KBM-7 (cell line): ENCODE measurements at places on chromosomes 12 and 14.

- no peak for DNase-seq
These were observed 51.8 kb downstream of the CHGA start for GRCh38 chr14:92974541-92975345.

- DNase-seq, result peak; percentile 15
These were observed 18.6 kb upstream of the PRKAB1 start for GRCh38 chr12:119649202-119649808.

GRCh38 chr12:120642826-120643225 is 2.4 kb downstream of the CABP1 start:
- DNase-seq, result no peak

DNA sequence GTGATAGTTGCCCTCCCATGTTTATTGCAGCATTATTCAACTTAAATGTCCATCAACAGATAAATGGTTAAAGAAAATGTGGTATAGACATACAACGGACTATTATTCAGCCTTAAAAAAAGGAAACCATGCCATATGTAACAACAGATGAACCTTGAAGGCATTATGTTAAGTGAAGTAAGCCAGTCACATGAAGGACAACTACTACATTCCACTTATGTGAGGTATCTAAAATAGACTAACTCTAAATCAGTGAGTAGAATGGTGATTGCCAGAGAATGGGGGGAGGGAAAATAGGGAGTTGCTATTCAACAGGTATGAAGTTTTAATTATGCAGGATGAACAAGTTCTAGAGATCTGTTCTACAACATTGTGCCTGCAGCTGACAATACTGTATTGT is 10.1 kb downstream of the PCNX4 start:
- no peak for DNase-seq

DNA sequence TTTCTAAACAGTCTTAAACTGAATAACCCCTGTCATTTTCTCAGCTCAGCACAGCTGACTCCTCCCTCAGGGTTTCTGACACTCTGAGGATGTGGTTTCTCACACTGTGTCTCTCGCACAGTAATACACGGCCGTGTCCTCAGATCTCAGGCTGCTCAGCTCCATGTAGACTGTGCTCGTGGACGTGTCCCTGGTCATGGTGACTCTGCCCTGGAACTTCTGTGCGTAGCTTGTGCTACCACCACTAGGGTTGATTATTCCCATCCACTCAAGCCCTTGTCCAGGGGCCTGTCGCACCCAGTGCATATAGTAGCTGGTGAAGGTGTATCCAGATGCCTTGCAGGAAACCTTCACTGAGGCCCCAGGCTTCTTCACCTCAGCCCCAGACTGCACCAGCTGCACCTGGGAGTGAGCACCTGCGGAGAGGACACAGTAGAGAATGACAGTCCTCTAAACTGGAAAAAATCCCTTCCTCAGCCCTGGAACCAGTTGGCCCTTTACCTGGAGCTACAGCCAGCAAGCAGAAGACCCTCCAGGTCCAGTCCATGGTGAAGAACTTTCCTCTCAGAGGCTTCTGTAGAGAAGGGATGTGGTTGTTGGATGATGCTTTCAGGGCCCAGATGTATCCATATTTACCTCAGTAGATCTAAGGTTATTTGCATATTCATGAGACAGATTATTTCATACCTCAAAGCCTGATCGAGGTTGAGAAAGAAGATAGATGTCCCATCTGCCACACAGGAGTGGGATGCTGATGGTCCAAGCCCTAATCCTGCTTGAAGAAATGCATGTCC is 984.8 kb downstream of the TMEM121 start:
- no peak for DNase-seq

DNA sequence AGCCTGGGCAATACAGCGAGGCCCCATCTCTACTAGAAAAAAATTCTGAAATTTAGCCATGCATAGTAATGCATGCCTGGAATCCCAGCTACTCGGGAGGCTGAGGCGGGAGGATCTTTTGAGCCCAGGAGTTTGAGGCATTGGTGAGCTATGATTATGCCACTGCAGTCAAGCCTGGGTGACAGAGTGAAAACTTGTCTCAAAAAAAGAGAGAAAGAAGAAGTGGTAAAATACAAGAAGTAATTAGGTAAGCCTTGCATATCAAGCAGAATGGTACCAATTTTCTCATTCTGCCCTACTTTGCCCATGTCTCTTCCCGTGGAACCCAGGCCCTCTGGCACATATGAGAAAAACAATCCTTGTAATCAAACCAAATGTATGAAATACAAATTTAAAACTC is 70.7 kb downstream of the SUSD6 start:
- no peak for DNase-seq

- peak; percentile 53 for DNase-seq
These were observed 65.7 kb downstream of the TTC9 start for GRCh38 chr14:70707138-70708038.

DNA sequence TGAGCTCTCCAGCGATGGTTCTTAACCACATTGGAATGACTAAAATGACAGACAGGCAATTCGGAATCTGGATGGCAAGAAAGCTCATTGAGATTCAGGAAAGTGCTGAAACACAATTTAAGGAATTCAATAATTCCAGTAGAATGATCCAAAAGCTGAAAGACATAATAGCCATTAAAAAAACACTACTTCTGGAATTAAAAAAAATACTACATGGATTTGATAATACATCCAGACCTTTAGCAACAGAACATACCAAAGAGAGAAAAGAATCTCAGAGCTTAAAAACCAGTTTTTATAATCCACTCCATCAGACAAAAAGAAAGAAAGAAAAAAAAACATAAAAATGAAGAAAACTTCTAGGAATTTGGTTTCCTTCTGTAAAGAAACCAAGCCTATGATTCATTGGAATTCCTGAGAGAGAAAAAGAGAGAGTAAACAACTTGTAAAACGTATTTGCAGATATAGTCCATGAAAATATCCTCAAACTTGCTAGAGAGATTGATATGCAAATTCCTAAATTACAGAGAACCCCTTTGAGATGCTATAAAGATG is 52.8 kb downstream of the SLCO1B1 start:
- DNase-seq, result no peak

DNA sequence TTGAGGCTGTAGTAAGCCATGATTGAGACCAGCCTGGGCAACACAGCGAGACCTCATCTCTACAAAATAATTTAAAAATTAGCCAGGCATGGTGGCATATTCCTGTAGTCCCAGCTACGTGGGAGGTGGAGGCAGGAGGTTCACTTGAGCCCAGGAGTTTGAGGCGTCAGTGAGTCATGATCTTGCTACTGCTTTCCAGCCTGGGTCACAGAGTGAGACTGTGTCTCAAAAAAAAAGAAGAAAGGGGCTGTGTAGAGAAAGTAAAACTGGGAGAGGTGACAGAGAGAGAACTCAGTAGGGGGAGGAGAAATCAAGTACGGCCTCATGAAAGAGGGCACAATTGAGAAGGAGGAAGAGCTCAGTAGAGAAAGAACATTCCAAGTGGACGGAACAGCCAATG is 12.4 kb downstream of the TECPR2 start:
- DNase-seq, result no peak

GRCh38 chr12:54662026-54662425 is 13.9 kb upstream of the DCD start:
- DNase-seq, result no peak

- no peak for DNase-seq
These were observed 9.2 kb upstream of the KRT73 start for GRCh38 chr12:52627395-52628110.

DNA sequence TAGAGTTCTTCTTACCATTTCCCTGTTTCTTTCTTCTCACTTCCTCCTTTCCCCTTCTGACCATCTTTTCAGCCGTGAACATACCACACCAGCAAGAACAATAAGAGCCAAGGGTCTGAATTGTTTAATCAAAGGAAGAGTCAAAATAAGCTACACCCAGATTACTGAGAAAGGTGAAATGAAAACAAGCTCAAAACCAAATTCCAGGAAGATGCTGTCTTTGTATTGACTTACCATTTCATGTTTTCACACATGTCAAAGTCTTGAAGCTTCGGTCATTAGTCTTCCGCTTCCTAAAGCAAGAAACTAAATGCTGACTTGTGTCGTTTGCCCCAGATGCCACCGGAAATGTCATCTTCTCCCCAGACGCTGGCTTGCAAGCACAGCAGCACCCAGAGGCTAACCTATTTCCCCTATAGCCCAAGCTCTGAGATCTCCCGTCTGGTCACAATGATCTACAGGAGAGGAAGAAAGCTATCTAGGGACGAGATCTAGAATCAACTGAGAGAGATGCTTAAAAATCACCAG is 136.5 kb upstream of the AMIGO2 start:
- DNase-seq, result peak; percentile 83

- no peak for DNase-seq
These were observed 177.8 kb upstream of the EGLN3 start for GRCh38 chr14:34128665-34129064.

DNA sequence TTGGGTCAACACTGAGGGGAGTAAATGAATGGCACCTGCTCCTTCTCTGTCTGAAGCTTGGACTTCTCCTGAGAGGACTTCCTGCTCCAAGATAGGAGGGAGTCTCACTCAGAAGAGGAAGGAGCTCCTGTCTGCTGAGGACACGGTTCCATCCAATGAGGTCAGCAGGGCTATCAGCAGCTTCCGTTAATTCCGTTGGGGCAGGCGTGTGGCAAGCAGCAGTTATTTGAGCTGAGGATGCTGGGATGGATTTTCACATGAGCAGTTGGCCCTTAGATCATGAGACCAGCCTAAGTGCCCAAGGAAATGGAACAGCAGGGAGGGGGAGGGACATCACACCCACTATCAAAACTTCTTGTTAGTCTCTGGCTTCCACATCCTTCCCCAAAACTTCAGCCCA is 159.0 kb upstream of the PZP start:
- no peak for DNase-seq

DNA sequence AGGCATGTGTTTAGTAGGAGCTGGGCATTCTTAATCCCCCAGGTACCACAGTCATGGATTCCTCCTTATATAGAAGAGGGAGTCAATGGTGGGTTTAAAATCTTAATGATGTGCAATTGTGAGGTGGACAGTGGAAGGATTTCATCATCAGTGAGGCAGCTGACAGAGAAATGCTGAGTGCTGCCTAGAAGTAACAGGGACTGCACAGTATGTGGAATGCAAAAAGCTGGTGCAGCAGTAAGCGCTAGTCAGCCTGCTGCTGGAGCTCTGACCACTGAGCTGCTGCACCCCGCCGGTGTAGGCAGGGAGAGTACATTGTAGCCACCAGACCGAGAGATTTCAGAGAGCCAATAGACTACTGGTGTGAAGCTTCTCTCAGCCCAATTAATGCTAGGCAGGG is 80.5 kb upstream of the DACT1 start:
- no peak for DNase-seq

- DNase-seq, result no peak
These were observed 5.2 kb upstream of the NRDE2 start for GRCh38 chr14:90336985-90337384.

DNA sequence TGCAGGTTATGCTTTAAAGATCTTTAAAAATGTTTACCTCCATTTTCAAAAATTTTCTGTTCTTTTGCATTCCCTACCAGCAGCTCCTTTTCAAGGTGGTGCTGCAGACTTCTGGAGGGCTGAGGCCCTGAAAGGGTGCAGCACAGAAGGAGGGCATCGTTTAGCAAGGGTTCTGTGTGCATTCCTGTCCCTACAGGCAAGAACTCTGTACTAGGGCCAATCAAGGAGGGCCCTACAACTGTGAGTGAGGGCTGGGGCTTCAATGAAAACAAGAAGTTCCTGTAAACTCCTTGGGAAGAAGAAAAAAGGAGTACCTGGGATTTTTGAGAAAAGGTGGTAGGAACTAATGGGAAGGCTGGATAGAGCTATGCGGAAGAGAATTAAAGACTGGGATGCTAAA is 50.7 kb upstream of the CSRP2 start:
- DNase-seq, result no peak

GRCh38 chr14:54722791-54723432 is 156.0 kb downstream of the SAMD4A start:
- peak; percentile 48 for DNase-seq

- no peak for DNase-seq
These were observed 5.5 kb downstream of the SP7 start for GRCh38 chr12:53330671-53331070.
